ENCODE measurements at places on chromosomes 7 and 10. TPM values are rescaled to one million over a fixed set of nuclear protein-coding genes. Genes with fewer than 3 reads are reported as not detected.
A peak's percentile ranks its signal among the peaks of the same experiment; 100 is the strongest.

GRCh38 chr10:106189292-106189691 lies 975.2 kb downstream of the SORCS1 start:
- DNase-seq: peak; percentile 8

- DNase-seq: no peak
Observed at GRCh38 chr7:88115258-88115796, 104.5 kb downstream of the SRI start.

The SPDYE8 gene
- not detected for total RNA-seq

GRCh38 chr7:34165466-34165865 lies 260.1 kb downstream of the BMPER start:
- DNase-seq: no peak

DNA sequence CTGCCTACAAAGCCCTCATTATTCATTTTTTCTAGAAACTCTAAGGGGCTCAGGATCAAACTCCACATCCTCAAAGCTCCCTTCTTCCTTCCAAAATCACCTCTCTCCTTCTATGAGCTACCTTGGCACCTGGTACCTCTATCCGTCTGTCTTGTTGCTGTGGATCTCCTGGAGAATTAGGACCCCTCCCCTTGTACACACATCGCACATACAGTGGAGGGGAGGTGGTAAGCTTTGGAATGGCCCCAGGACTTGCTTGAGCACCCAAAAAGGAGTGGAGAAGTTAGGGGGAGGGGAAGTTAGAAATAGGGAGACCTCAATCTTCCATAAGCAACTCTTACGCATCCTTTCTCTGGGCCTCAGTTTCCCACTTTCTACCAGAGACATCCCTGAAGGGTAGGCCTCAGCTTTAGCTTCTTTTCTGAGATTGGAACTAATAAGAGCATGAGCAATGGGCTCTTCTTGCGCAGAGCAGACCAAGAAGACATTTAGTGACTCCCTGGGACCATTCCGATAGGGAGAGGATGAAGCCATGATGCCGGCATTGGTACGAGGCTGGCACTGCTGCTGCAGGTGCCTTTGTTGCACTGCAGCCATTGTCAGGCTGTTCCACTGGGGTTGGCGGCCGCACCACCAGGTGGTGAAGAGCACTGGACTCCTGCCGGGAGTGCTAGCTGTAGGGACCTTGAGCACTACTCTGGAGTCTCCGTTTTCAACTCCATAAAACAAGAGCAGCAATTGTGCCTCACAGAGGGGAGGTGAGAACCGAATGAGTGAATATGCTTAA lies 4.5 kb downstream of the CYP26C1 start:
- DNase-seq: no peak

DNA sequence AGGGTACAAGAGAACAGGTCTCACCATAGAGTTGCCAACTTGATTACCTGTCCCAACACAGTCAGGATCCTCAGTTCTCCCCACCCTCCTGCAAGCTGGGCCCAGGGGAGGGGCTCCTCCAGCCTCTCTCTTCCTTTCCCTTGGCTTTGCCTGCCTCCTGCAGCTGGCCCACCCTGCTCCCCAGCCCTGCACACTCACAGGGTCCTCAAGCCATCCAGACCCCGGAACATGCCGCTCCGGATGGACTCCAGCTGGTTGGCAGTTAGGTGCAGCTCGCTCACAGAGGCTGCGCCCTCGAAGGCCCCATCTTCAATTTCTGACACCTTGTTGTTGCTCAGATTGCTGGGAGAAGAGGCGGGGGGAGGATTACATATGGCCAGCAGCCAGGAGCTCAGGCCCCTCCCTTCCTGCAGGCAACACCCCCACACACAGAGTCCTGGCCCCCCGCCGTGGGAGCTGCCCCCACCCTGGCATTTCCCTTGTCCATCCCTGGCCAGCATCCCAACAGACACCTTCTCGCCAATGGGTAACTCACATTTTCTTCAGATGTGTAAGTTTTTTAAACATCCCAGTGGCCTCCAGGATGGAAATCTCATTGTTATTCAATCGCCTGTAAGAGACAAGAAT lies 139.2 kb downstream of the SLIT1 start:
- DNase-seq: no peak

- no peak for DNase-seq
Observed at GRCh38 chr7:27152816-27153442, 546 bp upstream of the HOXA3 start.

The PAX4 gene
- total RNA-seq: not detected

DNA sequence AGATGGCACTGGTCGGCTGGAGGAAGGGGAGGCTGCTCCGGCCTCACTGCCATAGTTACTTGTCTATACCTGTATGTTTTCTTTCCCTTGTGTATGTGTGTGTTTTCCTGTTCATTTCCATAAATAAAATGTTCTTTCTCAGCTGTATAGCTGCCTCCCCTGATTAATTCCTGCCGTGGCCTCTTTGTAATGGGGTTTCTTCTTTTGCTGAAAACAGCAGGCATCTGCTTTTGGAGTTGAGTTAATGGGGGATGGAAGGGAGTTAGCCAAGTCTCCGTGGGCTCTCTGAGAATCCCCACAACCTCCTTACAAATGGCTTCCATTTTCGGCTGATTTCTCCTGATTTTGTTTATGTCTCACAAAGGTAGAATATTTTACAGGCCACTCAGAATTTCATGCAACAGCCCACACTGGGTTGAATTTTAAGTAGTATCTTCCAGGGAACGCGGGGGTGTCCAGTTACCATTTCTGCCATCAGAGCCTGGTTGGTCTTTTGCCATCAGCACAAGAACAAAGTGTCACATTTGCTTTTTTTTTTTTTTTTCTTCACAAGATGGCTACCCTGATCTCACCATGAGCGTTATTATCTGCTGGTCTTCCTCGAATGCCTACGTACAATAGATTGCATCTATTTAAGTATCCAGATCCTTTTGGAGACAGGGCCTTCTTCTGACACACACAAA lies 88.1 kb upstream of the NRP1 start:
- no peak for DNase-seq

The STRIP2 gene
- total RNA-seq: 1.7 TPM
